ENCODE measurements at places on chromosomes 5 and 9.
A peak's percentile ranks its signal among the peaks of the same experiment; 100 is the strongest.

GRCh38 chr9:136196404-136197083 lies 8.4 kb downstream of the LHX3 start:
- no peak for DNase-seq

DNA sequence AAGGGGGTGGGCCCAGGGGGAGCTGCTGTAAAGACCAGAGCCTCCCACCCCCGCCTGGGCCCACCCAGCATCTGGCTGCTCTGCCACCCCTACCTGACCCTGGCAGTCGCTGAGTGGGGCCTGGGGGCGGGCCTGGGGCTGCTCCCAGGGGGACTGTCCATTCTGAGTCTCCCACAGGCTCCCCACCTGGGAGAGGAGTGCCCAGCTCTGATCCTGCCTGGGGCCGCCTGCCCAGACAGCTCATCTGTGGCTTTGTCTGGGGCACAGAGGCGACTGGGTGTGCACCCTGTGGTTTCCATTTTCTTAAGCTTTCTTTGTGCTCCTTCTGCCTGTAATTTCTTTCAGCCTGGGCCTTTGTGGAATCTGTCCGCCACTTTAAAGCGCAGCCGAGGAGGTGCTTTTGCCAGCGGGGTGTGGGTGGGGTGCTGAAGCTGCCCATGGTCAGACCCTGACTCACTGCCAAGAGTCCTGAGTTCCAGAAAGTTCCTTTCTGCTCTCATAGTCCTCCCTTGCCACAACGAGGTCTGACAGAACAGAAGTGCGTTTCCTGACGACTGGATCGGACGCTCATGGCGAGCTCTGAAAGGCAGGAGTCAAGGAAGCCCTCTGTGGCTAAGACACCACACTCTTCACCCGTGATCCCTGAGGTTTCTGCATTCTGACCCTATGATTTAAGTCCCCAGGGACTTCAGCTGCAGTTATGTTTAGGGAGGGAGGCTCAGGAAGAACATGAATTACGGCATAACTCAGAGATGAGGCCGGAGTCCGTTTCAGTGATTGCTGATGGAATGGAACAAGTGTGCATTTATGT lies 225.0 kb downstream of the FANCC start:
- peak; percentile 9 for DNase-seq

GRCh38 chr9:90455316-90455715 lies 187.3 kb downstream of the DIRAS2 start:
- no peak for DNase-seq

DNA sequence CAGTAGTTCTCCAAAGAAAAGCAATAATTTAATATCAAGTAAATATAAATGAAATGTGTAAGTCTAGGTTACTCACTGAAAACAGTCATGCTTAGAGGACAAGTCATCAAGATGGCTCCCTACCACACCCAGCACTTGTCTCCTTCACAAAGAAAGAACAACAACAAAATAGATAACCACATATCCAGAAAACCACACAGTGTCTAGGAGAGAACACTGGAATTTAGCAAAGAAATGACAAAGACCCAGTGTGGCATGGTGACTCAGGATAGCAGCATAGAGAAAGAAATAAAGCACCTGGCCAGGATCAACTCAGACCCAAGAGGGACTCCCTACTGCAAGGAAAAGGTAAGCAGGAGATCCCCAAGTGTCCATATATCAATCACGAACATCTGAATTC lies 356.2 kb downstream of the TMEM161B start:
- no peak for DNase-seq

GRCh38 chr5:77797136-77797535 lies 21.0 kb upstream of the TBCA start:
- DNase-seq, result peak; percentile 79

- DNase-seq, result no peak
Observed at GRCh38 chr9:78712903-78713613, 416.1 kb downstream of the PSAT1 start.

- no peak for DNase-seq
Observed at GRCh38 chr5:27034565-27034964, 3.8 kb downstream of the CDH9 start.

- DNase-seq, result no peak
Observed at GRCh38 chr9:6506571-6506970, 93.6 kb downstream of the UHRF2 start.

All from suppressor macrophage (primary cell).